Activated CD8-positive, alpha-beta memory T cell treated with anti-CD3 and anti-CD28 coated beads, Interleukin-2, amount 10 ng/mL, durations not matched to agents 7 days and 5 days (primary cell): ENCODE measurements at places on chromosomes 2 and 18.

GRCh38 chr2:237406371-237406895, 7.5 kb downstream of the COL6A3 start:
- DNase-seq, result no peak

DNA sequence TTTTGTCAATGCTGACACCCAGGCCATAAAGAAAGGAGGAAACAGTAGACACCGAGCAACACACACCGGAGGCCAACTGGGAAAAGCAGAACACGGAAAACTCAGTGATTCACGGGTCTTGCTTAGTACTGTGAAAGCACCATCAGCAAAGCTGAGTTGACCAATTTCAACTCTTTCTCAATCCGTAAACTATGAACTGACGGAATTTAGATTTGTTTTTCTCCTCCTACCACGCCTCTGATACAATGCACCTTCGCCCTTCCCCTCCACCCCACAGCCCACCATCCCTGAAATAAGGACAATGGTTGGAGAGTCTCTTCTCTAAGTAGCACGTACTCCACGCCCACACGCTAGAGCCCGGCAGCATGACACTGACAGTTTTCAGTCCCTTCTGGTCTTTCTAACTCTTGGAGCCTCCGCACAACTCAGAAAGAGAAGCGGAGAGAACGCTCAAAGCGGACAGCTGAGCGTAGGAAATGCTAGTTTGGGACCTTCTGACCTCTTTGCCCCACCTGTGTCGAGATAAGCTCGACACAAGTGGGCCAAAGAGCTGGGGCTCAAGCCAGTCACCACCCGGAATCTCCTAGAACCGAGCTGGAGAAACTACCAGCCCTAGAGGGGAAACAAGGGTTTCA, 669 bp downstream of the LNPK start:
- DNase-seq, result peak; percentile 68

DNA sequence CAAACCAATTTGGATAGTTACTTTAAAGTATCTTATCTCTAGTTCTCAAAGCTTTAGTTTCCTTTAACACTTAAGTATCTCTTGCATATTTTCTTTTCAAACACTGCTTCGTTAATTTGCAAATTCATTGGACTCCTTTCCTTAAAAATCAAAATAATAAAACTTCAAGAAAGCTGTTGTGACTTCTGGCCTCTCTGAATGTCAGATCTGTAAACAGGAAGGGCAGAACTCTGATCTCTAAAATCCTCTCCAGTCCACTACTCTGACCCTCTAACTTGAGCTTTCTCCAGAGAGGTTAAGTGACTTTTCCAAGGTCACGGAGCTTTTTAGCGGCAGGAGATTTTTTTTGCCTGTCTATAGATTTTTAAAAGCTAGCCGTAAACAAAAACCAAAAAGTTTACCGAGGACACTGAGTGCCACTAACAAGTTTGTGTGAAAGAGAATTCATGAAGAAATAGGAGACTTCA, 155.5 kb downstream of the TGIF1 start:
- DNase-seq, result no peak

GRCh38 chr2:143875295-143876233, 644.4 kb downstream of the ZEB2 start:
- no peak for DNase-seq

GRCh38 chr18:8364385-8364784, 244.9 kb upstream of the RAB12 start:
- no peak for DNase-seq

GRCh38 chr2:237026981-237027711, 58.5 kb upstream of the COPS8 start:
- peak; percentile 50 for DNase-seq

DNA sequence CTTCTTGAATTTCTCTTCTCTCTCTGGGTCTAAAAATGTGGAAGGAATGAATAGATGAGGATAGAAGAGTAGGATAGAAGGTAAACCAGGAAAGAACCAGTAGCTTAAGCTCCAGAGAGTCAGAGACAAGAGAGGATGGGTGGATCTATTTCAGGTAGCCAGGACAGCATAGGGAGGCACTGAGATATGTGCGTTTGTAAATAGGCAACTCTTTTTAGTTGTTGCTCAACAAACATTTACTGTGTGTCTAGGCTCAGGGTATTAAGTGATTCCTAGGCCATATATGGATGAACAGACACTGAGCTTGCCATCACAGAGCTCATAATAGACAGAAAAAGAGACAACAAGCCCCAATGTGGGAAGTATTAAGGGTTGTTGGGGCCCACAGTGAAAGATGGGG, 160.5 kb downstream of the NAPG start:
- no peak for DNase-seq
